ENCODE measurements at places on chromosomes 13 and 19. TPM values are rescaled to one million over a fixed set of nuclear protein-coding genes. Genes with fewer than 3 reads are reported as not detected.

DNA sequence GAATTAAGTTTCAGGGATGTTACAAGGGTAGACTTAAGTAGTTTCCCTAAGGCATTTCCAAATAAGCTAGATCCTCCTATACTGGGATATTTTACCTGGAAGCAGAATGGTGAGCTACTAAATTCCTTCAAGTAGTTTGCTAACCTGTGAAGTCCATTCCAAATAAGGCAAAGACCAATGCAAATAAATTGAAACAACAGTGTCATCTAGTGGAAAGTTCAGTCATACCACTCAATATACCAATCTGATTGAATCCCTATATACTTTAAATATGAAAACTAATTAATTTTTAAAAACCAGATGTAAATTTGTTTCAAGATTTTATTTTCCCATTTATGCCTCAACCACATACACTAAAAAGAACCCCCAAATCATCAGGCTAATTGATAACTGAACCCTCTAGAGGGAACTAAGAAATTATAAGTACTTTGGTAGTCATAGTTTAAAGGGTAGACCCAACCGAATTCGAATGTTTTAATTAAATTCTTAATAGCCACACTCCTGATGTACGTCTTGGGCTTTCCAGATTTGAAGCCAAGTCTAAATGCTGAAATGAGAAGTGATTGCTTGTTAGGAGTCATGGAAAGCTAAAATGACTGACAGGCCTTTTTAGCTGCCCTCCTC lies 223.7 kb downstream of the TBC1D4 start:
- H3K4me1 ChIP-seq = no peaks in the 10 kb centered on the region
- H3K27ac ChIP-seq = no peak overlapping the region
- no peaks in the 10 kb centered on the region for H3K36me3 ChIP-seq
- H3K27me3 ChIP-seq = no peaks in the 10 kb centered on the region
- no peak for DNase-seq
- no peak overlapping the region for H3K4me3 ChIP-seq

The ACP5 gene
- total RNA-seq = 650 TPM

DNA sequence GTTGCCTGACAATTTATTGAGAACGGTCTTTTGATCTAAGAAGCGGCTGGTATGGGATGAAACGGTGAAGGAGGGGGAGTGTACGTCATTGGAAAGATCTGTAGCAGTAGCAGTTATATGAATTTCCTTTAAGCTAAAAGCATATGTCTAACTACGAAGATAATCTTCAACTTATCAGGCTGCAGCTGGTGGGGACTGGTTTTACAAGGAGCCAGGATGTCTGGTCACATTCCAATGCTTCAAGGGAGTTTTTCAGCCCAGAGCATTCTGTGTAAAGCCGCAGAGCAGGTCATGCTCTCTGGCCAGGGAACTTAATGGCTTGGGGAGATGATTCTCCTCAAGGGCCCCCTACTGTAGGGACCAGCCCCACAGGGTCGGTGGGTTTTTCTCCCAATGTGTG lies 29.2 kb downstream of the CLEC4M start:
- H3K36me3 ChIP-seq = no peaks in the 10 kb centered on the region
- no peak overlapping the region for H3K27ac ChIP-seq
- DNase-seq = no peak
- peaks cover 23% of the 10 kb centered on the region for H3K27me3 ChIP-seq
- peaks cover 20% of the 10 kb centered on the region for H3K4me1 ChIP-seq

DNA sequence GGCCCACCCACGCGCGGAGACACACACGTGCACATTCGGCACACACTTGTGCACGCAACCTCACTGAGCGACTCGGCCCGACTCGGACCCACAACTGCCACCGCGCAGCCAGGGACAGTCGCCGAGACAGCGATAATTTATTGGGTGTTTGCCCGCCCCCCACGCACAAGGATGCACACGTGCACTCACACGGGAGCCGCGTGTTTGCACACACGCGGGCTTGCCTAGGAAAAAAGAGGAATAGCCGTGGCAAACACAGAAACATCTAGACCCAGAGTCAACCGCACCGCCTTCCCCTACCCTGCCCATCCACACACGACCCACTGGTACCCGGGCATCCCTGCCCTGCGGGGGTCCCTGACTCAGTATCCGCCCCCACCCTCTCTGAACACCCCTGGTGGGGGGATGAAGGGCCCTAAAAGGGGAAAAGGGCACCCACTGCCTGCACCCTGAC lies 1.1 kb upstream of the SSBP4 start:
- peak overlapping the region; percentile 87 for H3K27ac ChIP-seq
- H3K4me3 ChIP-seq = no peak overlapping the region
- H3K4me1 ChIP-seq = peaks cover 80% of the 10 kb centered on the region
- no peak for DNase-seq
- no peaks in the 10 kb centered on the region for H3K36me3 ChIP-seq

DNA sequence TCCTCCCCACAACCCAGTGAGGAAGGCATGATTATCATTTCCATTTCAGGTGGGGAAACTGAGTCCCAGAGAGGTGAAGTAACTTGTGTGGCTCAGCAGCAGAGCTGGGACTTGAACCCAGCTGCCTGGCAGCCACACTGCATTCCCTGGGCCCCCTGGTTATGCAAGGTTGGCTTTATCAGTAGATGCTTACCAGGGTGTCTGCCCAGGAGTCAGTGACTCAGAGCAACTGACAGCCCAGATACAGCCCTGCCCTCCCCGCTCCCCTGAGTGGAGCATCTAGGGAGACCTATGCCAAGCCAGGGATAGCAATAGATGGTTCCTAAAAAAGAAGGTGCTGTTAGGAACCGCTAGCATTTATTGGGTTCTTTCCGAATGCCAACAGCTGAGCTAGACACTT lies 5.9 kb downstream of the IGLON5 start:
- no peak overlapping the region for H3K4me3 ChIP-seq
- no peak for DNase-seq
- no peaks in the 10 kb centered on the region for H3K36me3 ChIP-seq
- H3K27me3 ChIP-seq = no peaks in the 10 kb centered on the region
- H3K27ac ChIP-seq = no peak overlapping the region

- H3K4me1 ChIP-seq = no peaks in the 10 kb centered on the region
- no peak overlapping the region for H3K27ac ChIP-seq
- no peak for DNase-seq
- no peaks in the 10 kb centered on the region for H3K36me3 ChIP-seq
- H3K27me3 ChIP-seq = no peaks in the 10 kb centered on the region
Observed at GRCh38 chr13:29684441-29684840, 89.0 kb upstream of the SLC7A1 start.

DNA sequence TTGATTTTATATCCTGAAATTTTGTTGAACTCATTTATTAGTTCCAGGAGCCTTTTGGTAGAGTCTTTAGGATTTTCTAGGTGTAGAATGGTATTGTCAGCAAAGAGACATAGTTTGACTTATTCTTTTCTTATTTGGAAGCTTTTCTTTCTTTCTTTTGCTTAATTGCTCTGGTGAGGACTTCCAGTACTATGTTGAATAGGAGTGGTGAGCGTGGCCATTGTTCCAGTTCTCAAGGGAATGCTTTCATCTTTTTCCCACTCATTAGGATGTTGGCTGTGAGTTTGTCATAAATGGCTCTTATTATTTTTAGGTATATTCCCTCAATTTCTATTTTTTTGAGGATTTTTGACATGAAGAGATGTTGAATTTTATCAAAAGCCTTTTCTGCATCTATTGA lies 182.2 kb upstream of the SPRY2 start:
- no peaks in the 10 kb centered on the region for H3K36me3 ChIP-seq
- DNase-seq = no peak
- no peaks in the 10 kb centered on the region for H3K27me3 ChIP-seq
- no peak overlapping the region for H3K27ac ChIP-seq
- H3K4me3 ChIP-seq = no peak overlapping the region
